Thyroid gland (tissue), 4 donors: ENCODE measurements at places on chromosomes 11 and 22. TPM values are rescaled to one million over a fixed set of nuclear protein-coding genes. Genes with fewer than 3 reads are reported as not detected.
A peak's percentile ranks its signal among the peaks of the same experiment; 100 is the strongest.

The SLC7A4 gene
- total RNA-seq: not detected

The TUB gene
- total RNA-seq: 23.5 TPM

The SYT13 gene
- 6.8 TPM for total RNA-seq

GRCh38 chr11:121106812-121107211 is 5.8 kb downstream of the TECTA start:
- H3K36me3 ChIP-seq: no peaks in the 10 kb centered on the region
- H3K27me3 ChIP-seq: no peaks in the 10 kb centered on the region
- no peaks in the 10 kb centered on the region for H3K4me1 ChIP-seq
- H3K4me3 ChIP-seq: no peak overlapping the region
- no peak for DNase-seq

DNA sequence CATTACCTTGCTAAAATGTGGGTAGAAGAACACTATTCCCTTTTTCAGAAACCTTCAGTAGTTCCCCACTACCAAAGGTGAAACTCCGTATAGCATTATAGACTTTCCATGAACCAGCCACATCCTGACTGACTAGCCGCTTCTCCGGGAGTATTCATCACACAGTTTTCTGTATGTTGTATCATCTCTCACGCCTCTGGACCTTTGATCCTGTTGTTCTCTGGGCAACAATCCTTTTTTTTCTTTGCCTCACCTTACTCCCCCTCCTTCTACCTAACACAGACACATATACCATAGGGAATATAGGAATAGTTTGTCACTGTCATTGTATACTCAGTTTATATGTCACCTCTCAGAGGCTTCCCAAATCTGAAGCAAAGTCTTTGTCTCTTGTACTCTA is 20.8 kb downstream of the ZC3H12C start:
- DNase-seq: no peak
- H3K27ac ChIP-seq: no peak overlapping the region
- peaks cover 3% of the 10 kb centered on the region for H3K36me3 ChIP-seq
- no peaks in the 10 kb centered on the region for H3K27me3 ChIP-seq
- no peak overlapping the region for H3K4me3 ChIP-seq

GRCh38 chr11:38256436-38256835 is 1658.4 kb upstream of the RAG2 start:
- no peaks in the 10 kb centered on the region for H3K4me1 ChIP-seq
- no peak overlapping the region for H3K27ac ChIP-seq
- no peaks in the 10 kb centered on the region for H3K36me3 ChIP-seq
- no peak overlapping the region for H3K4me3 ChIP-seq
- H3K27me3 ChIP-seq: no peaks in the 10 kb centered on the region
- DNase-seq: no peak

DNA sequence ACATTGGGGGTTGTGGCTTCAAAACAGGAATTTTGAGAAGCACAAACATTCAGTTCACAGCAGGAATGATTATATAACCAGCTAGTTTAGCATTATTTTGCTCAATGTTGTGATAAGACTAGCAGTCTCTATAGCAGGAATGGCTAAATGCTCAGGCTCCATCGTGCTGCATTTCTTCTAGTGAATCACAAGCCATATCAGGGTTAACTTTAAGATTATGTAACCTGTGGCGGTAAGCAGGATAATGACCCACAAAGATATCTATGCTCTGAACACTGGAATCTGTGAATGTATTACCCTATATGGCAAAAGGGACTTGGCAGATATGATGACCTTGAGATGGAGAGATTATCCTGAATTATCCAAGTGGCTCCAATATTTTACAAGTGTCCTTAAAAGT is 14.8 kb downstream of the FSHB start:
- H3K36me3 ChIP-seq: no peaks in the 10 kb centered on the region
- no peak for DNase-seq
- no peak overlapping the region for H3K27ac ChIP-seq
- no peak overlapping the region for H3K4me3 ChIP-seq

DNA sequence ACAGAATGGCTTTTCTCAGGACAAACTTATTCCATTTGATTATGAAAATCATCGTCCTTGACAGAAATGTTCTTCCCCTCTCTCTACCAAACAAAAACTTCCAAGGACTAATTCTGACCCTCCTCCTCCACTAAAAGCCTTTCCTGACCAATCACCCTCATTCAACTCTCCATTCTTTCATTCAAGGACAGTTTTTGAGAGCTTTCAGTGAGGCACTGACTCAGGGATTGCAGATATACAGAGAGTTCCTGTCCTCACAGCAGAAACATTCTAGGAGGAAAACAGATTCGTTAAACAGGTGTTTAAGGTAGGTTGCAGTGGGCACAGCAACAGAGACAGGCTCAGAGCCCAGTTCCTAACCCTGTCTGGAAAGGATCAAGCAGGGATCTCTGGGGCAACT is 41.5 kb downstream of the OR4D9 start:
- no peak for DNase-seq
- no peaks in the 10 kb centered on the region for H3K27me3 ChIP-seq
- H3K36me3 ChIP-seq: no peaks in the 10 kb centered on the region
- no peak overlapping the region for H3K4me3 ChIP-seq

- DNase-seq: no peak
- no peaks in the 10 kb centered on the region for H3K36me3 ChIP-seq
- no peaks in the 10 kb centered on the region for H3K4me1 ChIP-seq
- no peak overlapping the region for H3K4me3 ChIP-seq
- H3K27me3 ChIP-seq: no peaks in the 10 kb centered on the region
Observed at GRCh38 chr11:75492181-75492820, 33.4 kb downstream of the GDPD5 start.

- H3K36me3 ChIP-seq: no peaks in the 10 kb centered on the region
- no peak overlapping the region for H3K27ac ChIP-seq
- H3K27me3 ChIP-seq: no peaks in the 10 kb centered on the region
- H3K4me1 ChIP-seq: no peaks in the 10 kb centered on the region
- H3K4me3 ChIP-seq: no peak overlapping the region
Observed at GRCh38 chr11:83464160-83464944, 178.2 kb upstream of the CCDC90B start.

GRCh38 chr11:134763030-134763388 is 351.0 kb upstream of the B3GAT1 start:
- H3K36me3 ChIP-seq: no peaks in the 10 kb centered on the region
- no peak overlapping the region for H3K27ac ChIP-seq
- no peak for DNase-seq

GRCh38 chr11:113465786-113466185 is 9.4 kb downstream of the DRD2 start:
- H3K27me3 ChIP-seq: no peaks in the 10 kb centered on the region
- H3K27ac ChIP-seq: no peak overlapping the region
- DNase-seq: no peak
- no peak overlapping the region for H3K4me3 ChIP-seq
- H3K36me3 ChIP-seq: no peaks in the 10 kb centered on the region

GRCh38 chr11:87120937-87121336 is 83.2 kb downstream of the TMEM135 start:
- no peak overlapping the region for H3K27ac ChIP-seq
- no peak overlapping the region for H3K4me3 ChIP-seq
- no peaks in the 10 kb centered on the region for H3K36me3 ChIP-seq
- H3K4me1 ChIP-seq: no peaks in the 10 kb centered on the region
- H3K27me3 ChIP-seq: no peaks in the 10 kb centered on the region

- peak overlapping the region; percentile 49 for H3K27ac ChIP-seq
- H3K4me3 ChIP-seq: no peak overlapping the region
- DNase-seq: peak; percentile 68
- no peaks in the 10 kb centered on the region for H3K36me3 ChIP-seq
Observed at GRCh38 chr11:7592711-7593110, 78.9 kb downstream of the PPFIBP2 start.

- H3K27ac ChIP-seq: no peak overlapping the region
- no peaks in the 10 kb centered on the region for H3K36me3 ChIP-seq
- H3K4me3 ChIP-seq: no peak overlapping the region
- no peaks in the 10 kb centered on the region for H3K4me1 ChIP-seq
Observed at GRCh38 chr11:74347381-74347780, 35.9 kb upstream of the P4HA3 start.
